ENCODE measurements at places on chromosomes 1 and 21. TPM values are rescaled to one million over a fixed set of nuclear protein-coding genes. Genes with fewer than 3 reads are reported as not detected.

The ITGB2 gene
- 56.8 TPM for total RNA-seq

The MKNK1 gene
- total RNA-seq = 23.4 TPM

GRCh38 chr1:47547753-47548573 lies 110.1 kb downstream of the FOXD2 start:
- no peak for DNase-seq

DNA sequence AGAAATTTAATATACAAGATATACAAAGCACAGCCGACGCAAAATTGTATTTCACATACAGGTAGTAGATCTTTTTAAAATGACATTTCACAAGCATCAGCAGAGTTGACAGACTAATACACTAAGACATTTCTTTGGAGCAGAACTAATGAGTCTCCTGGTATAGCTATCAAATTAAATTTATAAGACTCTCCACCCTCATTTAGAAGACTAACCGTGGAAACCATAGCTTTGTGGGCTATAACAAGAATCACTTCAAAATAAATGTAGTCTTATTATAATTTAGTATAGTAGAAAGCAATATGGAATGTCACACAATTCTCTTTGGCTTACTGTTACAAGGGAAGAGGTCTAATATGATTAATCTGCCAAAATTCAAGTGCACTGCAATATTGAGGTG lies 204.9 kb downstream of the VAV3 start:
- no peak for DNase-seq

DNA sequence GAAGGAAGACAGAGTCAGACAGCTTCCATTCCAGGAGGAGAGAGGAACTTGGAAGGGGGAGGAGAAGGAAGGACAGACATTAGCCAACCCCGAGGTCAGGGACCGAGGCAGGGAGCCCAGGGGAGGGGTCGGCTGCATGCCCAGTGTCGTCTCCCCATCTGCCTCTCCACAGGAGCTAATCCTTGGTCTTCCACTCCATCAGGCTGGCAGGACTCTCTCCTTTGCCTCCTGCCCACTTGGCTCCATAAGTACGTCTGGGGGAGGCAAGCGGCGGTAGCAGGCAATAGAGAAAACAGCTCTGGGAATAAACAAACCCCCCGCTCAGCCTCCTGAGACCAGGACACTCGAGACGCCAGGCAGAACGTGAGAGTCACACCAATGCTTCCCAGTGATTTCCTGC lies 71.3 kb downstream of the GRIK3 start:
- no peak for DNase-seq
